ENCODE measurements at places on chromosomes 12 and 14.

DNA sequence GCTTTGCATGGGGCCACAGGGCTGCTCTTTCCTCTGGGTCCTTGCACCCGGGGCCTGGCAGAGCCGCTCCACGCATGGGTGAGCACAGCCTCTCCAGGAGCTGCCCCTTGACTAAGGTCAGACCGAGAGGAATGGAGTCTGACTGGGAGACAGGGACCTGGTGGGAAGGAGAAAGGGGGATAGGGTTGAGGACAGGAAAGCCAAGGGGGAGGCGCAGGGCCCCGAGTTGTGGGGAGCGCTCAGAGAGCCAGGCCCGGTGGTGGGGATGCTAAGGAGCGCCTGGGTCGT lies 16.0 kb downstream of the PAPLN start:
- DNase-seq: no peak

GRCh38 chr14:80606347-80606772 lies 335.2 kb downstream of the CEP128 start:
- DNase-seq: no peak

DNA sequence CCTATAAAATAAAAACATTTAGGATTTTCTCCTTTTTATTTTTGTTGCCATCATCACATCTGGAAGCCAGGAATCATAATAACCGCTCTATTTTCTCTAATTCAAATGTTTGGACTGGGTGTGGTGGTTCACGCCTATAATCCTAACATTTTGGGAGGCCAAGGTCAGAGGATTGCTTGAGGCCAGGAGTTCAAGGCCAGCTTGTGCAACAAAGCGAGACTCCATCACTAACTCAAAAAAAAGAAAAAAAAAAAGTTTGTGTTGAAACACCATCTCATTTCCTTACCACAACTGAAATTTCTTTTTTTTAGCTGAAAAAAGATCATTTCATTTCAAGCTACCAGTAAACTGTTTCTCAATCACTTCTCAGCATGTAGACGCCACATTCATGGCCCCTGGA lies 8.8 kb upstream of the BAZ1A start:
- no peak for DNase-seq

GRCh38 chr14:29016050-29016900 lies 249.7 kb downstream of the FOXG1 start:
- peak; percentile 42 for DNase-seq

DNA sequence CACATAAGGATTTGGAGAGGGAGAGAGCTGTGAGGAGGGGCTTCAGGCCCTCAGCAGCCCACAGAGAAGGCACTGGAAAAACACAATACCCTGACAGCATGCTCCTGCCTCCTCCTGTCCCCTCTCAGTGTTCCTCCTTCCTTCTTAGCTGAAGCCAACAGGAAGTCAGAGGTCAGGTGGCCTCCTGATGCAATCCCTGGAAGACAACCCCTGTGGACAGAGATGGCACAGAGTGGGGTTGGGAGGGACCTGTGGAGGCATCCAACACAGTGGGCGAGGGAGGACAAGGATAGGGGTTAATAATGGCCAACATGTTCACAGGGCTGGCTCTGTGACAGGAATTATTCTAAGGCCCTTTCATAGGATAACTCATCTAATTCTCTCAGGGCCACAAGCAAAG lies 15.4 kb upstream of the IFI27L2 start:
- peak; percentile 60 for DNase-seq
